Thyroid gland (tissue), 4 donors: ENCODE measurements at places on chromosomes 4 and X. TPM values are rescaled to one million over a fixed set of nuclear protein-coding genes. Genes with fewer than 3 reads are reported as not detected.

Gene ZRSR2
- 3.3 TPM for total RNA-seq

Gene RHOH
- 2.7 TPM for total RNA-seq

DNA sequence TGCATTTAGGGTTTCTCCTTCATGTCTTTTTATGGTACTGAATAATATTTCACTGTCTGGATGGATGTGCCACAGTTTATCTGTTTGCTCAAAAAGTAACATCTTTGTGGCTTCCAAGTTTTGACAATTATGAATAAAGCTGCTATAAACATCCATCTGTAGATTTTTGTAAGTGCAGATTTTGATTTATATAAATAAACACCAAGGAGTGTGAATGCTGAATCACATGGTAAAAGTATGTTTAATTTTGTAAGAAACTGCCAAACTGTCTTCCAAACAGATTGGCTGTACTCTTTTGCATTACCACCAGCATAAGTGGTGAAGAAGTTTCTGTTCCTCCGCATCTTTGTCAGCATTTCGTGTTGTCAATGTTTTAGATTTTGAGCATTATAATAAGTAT is 158.7 kb upstream of the GIMD1 start:
- H3K36me3 ChIP-seq = no peaks in the 10 kb centered on the region
- no peak overlapping the region for H3K4me3 ChIP-seq
- H3K27me3 ChIP-seq = no peaks in the 10 kb centered on the region
- no peaks in the 10 kb centered on the region for H3K4me1 ChIP-seq
- DNase-seq = no peak
- H3K27ac ChIP-seq = no peak overlapping the region

GRCh38 chr4:15262396-15262795 is 165.4 kb upstream of the C1QTNF7 start:
- no peak overlapping the region for H3K27ac ChIP-seq
- no peaks in the 10 kb centered on the region for H3K36me3 ChIP-seq
- no peaks in the 10 kb centered on the region for H3K27me3 ChIP-seq
- no peak overlapping the region for H3K4me3 ChIP-seq
- no peak for DNase-seq
